Pancreas (tissue), 10 donors: ENCODE measurements at places on chromosomes 12 and 14.

DNA sequence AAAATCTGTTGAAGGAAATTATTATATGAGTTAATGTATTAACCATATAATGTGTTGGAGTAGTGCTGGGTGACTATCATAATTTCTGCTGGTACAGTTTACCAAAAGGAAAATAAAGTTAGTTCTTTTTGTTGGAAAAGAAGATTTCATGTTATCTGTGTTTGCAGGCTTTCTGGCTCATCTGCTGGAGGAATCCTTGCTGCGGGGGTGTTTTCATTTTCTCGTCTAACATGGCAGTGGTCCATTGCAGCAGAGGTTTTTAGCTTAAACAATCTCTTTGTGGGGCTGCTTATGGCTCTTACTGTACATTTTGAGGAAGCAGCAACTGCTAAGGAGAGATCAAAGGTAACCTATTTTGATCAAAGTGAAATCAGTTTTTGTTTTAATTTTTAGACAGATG, 24.1 kb downstream of the TMEM260 start:
- DNase-seq = no peak

DNA sequence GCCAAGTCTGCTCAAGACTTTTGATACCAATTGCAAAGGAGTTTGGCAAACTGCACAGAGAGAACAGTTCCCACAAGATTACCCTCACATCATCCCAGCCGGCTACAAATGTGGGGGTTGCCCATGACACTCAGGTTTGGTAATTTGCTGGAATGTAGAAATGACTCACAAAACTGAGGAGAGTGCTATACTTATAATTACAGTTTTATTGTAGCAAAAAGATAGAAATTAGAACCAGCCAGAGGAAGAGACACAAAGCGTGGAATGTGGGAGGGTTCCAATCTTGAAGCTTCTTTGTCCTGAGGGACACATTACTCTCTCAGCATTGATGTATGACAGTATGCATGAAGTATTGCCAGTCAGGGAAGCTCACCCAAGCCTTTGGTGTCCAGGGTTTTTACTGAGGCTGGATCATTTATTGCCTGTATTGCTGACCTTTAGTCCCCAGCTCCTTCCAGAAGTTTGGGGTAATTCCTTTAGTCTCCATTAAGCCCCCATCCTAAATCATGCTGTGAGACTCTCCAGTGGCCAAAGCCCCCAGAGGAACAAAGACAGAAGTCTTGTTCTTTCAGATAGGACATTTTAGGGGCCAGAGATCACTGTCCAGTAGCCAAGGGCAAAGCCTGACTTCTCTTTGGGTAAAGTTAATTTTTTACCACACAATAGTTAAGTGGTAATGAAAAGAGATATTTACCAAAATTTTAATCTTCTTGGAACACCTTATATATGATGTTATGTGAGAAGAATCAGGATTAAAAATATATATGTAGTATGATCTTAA, 9.9 kb downstream of the TBK1 start:
- no peak for DNase-seq

GRCh38 chr12:66341126-66341525, 38.8 kb downstream of the HELB start:
- no peak for DNase-seq

- no peak for DNase-seq
Observed at GRCh38 chr14:76509311-76509710, 133.4 kb downstream of the ESRRB start.

- DNase-seq = no peak
Observed at GRCh38 chr12:47938093-47938492, 25.3 kb upstream of the TMEM106C start.

DNA sequence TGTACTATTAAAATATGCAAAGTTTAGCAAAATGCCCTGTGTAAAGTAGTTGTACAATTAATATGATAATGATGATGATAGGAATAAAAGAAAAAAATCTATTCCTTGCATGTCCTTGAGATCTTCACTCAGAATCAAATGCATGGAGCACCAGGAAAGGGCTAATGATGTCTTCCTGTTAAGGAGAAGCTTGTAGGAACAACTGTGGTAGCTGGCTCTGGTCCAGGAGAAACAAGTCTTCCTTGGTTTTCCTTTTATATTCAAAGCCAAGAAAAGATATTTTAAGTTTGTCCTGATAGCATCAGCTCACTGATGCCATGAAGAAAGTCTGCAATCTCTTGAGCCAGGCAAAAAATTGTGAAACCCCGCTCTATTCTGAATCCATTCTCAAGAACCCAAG, 138.9 kb downstream of the PIK3C2G start:
- no peak for DNase-seq

GRCh38 chr14:99685596-99685995, 1.5 kb downstream of the CYP46A1 start:
- DNase-seq = no peak

DNA sequence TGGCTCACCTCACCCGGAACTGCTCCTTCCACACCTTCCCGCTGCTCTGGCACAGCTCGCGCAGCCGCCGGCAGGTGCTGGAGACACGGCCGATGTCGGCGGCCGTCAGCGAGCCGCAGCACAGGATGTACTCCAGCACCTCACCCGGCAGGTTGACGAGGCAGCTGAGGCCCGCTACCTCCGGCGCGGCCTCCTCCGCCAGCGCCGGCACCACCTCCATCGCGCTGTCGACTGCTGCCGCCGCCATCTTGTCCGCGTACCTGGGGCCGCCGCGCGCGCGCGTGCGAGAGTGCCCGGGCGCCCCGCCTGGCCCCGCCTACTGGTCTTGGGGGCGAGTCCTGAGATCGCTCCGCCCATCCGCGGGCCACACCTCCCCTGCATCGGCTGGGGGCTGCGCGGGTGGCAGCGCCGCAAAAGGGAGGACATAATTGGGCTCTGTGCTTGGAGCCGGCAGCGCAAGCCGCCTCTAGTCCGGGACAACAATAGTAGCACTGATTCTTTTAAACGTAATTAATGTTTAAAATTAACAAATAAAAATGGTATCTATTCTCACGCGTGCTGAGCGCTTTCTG, at the start of gene FBXO21:
Gene FBXO21, minus strand, starts transcription at position 261 of the 572 bp plus-strand sequence. Its CDS starts 14 bp downstream, at position 247.
- DNase-seq = peak; percentile 92

GRCh38 chr12:128426511-128426910, 159.5 kb downstream of the TMEM132C start:
- DNase-seq = no peak
